Stimulated activated CD4-positive, alpha-beta T cell treated with anti-CD3 and anti-CD28 coated beads, TNF-alpha, amount 100 ng/mL, for 24 hours (primary cell): ENCODE measurements at places on chromosomes 11 and 22.

DNA sequence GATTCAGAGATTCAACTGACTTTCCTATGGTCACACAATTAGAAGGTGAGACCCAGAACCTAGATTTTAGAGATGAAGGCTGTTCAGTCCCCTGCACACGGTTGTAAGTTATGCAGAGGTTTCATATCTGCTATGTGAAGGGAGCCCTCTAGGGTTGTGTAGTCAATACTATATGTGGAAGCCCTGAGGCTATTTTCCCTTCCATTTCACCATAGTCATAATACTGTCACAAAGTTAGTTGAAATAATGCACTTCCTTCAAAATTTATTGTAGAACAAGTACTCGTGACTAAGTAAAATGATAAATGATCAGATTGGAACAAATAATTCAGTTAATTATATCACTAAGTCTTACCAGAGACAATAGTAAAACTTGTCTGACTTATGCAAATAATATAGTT, 48.8 kb downstream of the ENDOD1 start:
- no peak for DNase-seq

DNA sequence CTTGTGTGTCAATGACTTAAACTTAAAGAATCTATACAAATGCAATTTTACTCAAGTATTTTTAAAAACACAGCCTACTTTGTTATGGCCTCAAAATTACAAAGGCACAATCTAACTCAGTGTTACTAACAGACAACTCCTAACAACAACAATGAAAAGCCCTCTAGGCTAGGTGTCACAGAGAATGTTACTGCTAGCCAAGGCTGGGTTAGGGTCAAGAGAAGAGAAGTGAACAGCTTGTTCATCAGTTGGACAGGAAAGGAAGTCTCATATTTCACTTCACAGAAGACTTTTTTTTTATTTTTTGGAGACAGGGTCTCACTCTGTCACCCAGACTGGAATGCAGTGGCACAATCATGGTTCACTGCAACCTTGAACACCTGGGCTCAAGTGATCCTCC, 26.0 kb downstream of the CLDN25 start:
- DNase-seq = no peak

DNA sequence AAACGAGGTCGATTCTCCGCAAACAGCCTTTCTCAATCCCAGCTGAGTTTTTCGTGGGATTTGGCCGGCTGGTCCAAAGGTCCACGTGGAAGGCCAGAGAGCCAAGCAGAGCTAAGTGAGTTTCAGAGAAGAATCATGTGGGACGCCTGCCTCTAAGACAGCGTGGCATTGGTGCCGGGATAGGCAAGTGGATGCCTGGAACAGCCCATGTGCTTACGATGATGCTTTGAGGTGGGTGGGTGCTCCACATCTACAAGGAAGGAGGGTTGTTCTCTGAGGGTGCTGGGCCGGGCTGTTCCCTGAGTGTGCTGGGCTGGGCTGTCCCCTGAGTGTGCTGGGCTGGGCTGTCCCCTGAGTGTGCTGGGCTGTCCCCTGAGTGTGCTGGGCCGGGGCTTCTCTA, 41.4 kb downstream of the MUC2 start:
- DNase-seq = no peak

DNA sequence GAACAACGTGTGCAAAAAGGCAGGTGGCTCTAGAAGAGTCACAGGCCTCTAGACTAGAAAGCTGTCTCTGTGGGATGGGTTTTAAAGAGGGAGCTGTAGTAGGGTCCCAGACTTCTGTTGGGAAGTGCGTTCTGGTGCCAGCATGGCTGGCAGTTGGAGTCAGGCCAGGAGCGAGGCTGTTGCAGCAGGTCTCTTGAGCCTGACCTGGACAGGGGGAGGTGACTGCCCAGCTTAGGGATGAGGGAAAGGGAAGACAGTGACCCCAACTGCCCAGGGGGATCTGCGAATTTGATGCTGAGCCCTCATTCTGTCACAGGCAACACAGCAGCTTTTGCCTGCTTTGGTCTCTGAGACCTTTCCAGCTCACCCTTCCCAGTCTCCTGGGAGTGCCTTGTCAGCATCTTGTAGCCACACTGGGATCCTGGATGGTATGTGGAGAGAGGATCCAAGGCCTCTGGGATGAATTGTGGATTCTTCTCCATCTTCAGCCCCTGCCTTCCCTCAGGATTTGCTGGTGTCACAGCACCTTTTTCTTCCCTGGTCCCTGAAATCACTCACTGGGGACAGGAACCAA, 3.4 kb downstream of the TSKU start:
- DNase-seq = no peak

DNA sequence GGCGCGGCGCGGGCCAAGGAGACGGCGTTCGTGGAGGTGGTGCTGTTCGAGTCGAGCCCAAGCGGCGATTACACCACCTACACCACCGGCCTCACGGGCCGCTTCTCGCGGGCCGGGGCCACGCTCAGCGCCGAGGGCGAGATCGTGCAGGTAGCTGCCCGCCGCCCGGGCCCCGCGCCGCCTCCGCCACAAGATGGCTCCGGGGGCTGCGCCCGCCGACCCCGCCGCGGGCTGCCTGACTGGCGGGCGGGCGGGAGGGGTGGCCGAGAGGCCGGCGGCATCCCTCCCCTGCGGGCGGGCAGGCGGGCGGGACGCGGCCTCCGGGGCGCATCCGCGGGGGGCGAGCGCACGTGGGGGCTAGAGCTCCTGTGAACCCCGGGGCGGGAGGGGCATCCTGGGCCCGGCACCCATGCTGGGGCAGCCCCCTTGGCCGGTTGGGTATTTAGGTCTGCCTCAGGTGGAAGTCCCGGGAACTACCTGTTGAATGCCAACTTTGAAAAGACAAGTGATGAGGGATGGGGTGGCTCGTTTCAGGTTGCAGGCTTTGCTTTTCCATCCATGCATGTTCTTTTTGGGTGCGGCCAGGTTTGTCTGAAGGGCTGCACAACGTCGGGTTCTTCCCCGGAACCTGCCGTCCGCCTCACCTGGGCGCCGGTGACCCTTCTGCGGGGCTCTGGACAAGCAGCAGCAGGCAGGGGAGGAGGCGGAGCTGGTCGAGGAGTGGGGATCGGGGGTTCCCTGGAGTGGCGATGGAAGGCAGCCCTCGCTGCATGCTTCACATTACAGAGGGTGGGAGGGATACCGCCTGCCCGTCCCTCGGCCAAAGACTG, 760 bp downstream of the ZNRF3 start:
- DNase-seq = peak; percentile 20

DNA sequence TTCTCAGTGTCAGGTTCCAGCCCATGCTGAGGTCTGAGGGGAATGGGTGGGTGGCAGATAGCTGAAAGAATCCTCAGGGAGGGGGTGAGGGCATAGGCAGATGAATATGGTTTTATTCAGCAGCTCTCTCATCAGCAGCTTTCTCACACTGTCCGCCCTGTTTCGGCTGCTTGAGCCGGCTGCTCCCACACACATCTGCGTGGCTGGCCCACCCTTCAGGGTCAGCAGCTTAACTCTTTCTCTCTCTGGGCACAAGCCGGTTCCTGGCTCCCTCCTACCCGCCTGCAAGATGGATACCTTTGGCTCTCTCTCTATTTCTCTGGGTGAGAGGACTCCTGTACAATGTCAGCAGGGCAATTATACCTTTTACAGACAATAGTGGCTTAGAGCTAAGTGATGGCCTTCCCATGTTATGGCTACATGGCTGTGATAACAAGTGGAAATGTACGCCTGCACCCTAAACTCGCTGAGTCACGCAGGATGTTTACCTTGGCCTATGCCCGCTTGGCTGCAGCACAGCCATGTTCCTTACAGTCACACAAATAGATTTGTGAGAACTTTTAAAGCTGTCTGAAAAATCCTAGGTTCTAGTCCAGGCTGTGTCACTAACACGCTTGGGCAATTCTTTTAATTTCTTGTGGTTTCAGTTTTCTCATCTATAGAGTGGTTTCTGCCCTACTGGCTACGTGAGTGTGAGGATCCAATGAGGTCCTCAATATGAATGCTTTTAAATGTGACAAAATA, 4.1 kb downstream of the MMP20 start:
- DNase-seq = no peak

DNA sequence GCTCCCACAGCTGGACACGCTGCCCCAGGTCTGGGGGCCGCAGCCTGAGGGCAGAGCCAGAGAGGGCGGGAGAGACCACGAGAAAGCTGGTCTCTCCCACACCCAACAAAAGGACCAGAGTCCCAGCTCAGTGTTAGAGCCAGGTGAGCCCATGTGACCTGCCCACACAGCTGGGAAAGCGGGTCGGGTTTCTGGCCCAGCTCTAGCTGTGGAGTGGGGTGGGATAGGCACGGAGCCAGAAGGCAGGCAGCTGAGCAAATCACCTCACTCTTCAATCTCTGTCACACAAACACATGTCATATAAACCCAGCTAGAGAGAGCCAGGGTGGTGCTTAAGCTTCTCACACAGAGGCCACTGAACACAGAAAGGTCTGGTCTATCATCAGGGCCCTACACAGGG, 7.8 kb upstream of the EIF3D start:
- no peak for DNase-seq

DNA sequence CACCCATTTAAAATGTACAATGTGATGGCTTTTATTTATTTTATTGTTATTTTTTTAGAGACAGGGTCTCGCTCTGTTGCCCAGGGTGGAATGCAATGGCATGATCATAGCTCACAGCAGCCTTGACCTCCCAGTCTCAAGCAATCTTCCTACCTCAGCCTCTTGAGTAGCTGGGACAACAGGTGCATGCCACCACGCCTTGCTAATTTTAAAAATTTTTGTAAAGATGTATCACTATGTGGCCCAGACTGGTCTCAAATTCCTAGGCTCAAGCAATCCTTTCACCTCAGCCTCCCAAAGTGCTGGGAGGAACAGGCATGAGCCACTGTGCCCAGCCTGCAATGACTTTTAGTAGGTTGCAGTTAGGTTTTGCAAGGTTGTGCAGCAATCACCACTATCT, 14.3 kb downstream of the CLDN5 start:
- no peak for DNase-seq

DNA sequence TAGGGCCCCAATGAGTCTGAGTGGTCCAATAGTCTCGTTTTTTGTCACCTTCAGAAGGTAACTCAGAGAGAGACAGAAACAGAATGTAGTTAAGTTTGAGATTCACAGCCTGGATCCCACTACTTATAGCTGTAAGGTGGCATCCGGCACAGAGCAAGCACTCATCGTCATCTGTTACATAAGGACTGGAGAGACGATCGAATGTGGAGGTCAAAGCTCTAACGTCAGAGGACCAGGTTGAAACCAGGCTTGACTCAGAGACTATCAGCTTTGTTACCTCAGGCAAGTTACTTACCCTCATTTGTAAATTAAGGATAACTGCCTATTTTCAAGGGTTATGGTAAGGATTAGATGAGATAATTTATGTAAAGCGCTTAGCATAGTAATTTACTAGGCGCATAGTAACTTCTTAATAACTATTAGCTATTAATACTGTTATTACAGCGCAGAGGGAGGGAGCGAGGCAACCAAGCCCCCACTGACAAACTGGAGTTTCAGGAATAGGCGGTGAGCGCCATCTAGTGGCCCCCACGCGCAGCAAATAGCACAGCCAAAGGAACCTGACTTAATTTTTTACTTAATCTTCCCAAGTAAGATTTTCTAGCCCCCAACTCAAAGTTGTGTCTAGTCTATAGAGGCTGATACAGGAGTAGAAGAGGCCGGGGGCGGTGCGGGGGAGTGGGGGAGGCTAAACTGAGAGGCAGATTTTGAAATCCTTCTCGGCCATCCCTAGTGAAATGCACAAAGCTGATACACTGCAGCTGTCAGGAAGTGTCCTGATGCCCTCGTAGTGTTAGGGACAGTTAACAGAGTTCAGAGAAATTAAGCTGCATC, 29.0 kb upstream of the API5 start:
- peak; percentile 5 for DNase-seq
